ENCODE measurements at places on chromosomes 12 and 14. TPM values are rescaled to one million over a fixed set of nuclear protein-coding genes. Genes with fewer than 3 reads are reported as not detected.

SMCO2 gene
- total RNA-seq: 0.80 TPM

PTGDR gene
- total RNA-seq: 0.21 TPM

SLC8A3 gene
- 1.0 TPM for total RNA-seq

LRIG3 gene
- total RNA-seq: 9.3 TPM

BHLHE41 gene
- 3.4 TPM for total RNA-seq

TEX52 gene
- total RNA-seq: not detected

CLEC7A gene
- not detected for total RNA-seq

NDRG2 gene
- 27.2 TPM for total RNA-seq

NPFF gene
- total RNA-seq: 0.80 TPM

CPSF6 gene
- total RNA-seq: 167 TPM

DNA sequence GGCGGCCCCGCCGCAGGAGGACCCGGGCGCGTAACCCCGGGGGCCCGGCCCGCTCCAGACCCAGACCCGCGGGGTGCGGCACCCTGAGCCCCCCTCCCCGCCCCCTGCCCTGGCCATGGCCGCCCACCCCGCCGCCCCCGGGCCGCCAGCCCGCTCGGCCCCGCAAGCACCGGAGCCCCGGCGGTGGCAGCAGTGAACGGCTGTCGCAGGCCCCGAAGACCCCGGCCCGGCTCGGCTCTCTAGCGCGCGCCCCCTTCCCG lies 221 bp downstream of the MARCHF9 start:
- DNase-seq: no peak

- no peak for DNase-seq
Measured at GRCh38 chr12:46874642-46875041, 48.8 kb upstream of the SLC38A4 start.

- DNase-seq: peak; percentile 86
Measured at GRCh38 chr14:82710267-82710841, 1176.7 kb upstream of the SEL1L start.

DNA sequence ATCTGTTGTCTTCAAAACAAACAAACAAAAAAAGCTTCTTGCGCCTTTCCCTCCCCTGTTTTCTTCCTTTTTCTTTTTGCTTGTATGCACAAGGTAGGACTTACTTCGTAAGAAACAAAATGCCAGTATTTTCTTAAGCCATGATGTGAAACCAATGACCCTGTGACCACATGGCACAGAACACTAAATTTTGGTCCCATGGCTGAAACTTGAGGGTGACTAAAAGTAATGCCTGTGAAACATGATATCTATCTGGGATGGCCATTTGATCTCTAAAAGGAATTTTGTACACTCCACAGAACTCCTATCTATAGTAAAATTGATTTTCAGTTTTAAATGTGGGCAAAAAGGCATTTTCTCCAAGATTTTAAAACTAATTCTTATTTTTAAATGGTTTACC lies 63.6 kb downstream of the PAPOLA start:
- no peak for DNase-seq

DNA sequence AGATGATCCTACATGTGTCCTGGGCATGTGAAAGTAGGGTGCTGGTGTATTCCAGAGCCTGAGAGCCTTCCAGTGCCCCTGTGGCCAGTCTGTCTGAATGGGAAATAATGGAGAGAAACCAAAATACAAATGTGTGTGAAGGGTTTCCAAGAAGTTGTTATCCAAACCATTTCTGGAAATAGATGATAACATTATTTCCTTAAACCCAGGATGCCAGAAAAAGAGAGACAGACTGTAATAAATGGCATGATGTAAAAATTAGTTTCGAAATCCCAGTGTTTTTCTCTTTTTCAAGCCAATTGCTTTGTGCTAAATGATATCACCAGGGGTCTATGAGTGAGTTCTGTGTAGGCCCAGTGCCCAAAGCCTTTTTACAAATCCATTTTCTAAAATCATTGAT lies 175.3 kb downstream of the PHLDA1 start:
- DNase-seq: no peak

DNA sequence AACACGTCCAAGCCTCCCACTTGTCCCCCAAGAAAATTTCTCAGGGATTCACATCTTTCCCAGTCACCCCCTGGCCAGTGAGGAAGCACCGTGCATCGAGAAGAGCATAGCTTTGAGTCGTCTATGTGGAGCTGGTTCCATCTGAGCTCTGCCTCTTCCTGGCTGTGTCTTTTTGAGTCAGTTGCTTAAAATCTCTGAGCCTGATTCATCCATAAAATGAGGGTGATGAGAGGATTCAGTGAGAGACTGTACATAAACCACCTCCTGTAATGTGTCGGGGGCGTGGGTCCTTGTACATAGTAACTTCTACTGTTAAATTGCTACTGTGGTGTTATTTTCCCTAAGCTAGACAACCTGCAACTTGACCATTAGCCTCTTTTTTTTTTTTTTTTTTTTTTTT lies 13.8 kb downstream of the CD9 start:
- DNase-seq: no peak

GRCh38 chr12:88834226-88834625 lies 254.0 kb upstream of the KITLG start:
- no peak for DNase-seq

GRCh38 chr12:93185369-93185741 lies 192.4 kb upstream of the NUDT4 start:
- no peak for DNase-seq

DNA sequence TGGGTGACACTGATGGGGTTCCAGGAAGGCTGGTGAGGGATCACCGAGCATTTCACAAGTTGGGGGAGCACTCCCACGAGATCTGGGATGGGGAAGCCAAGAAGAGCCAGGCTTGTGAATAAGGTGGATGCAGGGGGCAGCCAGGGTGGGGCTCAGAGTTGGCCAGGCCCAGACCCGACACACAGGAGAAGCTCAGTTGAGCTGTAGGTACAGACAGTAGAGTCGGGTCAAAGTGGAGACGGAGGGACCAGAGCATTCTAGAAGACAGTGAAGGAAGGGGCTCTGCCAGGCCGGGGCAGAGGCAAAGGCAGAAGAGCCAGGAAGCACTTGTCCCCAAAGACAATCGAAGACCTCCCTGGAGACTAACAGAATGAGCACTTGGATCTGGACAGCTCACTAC lies 70.9 kb upstream of the BCL11B start:
- DNase-seq: no peak

GRCh38 chr14:90440021-90440451 lies 43.2 kb downstream of the CALM1 start:
- DNase-seq: no peak

DNA sequence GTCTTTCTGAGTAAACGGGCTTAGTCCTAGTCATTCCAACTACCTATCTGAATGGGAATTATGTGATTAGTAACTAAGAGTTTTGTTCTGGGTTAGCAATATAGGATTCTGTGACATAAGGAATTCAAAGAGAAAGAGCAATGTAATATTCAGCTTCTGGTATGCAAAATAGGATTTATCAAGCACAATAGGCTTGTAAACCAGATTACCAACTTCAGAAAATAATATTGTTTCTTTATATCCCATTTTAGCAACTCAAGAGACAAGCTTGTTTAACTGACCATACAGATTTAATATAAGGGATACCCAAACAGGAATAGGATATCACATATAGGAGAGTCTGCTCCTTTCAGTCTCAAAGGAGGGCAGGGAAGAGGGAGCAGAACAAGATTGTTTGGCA lies 240.9 kb downstream of the CEP128 start:
- no peak for DNase-seq

DNA sequence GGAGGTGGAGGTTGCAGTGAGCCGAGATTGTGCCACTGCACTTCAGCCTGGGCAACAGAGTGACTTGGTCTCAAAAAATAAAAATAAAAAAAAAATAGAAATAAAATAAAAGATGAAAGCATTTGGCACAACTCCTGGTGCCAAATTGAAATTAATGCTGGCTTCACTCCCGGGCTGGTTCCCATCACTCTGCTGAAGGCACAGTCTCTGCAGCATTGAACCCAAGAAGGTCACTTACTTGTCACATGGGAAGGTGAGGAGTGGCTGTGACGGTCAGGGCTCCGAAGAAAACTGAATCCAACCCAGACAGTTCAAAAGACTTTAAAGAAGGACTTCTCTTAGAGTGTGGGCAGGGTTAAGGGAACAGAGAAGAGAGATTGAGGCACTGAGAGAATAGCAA lies 10.5 kb upstream of the CCDC63 start:
- DNase-seq: no peak

GRCh38 chr12:112096070-112096469 lies 12.5 kb downstream of the NAA25 start:
- DNase-seq: no peak

DNA sequence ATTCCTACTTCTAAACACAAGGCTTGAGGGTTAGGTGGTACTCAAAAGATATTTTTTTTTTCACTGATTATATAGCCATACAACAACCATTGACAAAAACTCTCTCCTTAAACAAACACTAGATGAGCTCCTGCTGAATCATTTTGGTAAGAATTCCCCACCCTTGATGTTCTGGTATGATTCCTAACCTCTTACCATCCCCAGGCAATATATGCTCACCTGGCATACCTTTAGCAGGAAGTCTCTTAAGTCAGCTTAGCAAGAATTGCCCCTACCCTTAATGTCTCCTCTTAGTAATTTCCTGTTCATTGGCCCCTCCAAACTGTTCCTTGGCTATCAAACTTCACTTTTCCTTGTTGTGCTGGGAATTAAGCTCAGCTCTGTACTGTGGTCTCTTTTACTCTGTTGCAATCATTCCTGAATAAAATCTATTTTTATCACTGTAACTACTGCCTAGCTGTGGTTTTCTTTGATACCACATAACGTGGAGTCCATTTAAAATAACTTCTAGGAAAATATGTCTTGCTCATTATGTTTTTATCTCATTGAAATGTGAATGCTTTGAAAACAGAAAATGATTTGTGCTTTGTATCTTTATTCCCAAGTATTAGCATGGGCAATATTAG lies 712.6 kb downstream of the SLC16A7 start:
- no peak for DNase-seq

GRCh38 chr12:56541631-56542030 lies 20.0 kb downstream of the RBMS2 start:
- DNase-seq: no peak

DNA sequence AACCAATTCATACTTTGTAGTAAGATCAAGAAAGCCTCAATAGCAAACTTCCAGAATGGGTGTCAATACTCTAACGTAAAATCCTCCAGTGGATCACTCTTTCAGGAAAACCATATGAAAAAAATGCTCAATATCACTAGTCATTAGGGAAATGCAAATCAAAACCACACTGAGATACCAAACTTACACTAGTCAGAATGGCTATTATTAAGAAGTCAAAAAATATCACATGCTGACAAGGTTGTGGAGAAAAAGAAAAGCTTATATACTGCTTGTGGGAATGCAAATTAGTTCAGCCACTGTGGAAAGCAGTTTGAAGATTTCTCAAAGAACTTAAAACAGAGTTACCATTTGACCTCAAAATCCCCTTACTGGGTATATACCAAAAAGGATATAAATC lies 49.5 kb upstream of the ATXN7L3B start:
- no peak for DNase-seq

DNA sequence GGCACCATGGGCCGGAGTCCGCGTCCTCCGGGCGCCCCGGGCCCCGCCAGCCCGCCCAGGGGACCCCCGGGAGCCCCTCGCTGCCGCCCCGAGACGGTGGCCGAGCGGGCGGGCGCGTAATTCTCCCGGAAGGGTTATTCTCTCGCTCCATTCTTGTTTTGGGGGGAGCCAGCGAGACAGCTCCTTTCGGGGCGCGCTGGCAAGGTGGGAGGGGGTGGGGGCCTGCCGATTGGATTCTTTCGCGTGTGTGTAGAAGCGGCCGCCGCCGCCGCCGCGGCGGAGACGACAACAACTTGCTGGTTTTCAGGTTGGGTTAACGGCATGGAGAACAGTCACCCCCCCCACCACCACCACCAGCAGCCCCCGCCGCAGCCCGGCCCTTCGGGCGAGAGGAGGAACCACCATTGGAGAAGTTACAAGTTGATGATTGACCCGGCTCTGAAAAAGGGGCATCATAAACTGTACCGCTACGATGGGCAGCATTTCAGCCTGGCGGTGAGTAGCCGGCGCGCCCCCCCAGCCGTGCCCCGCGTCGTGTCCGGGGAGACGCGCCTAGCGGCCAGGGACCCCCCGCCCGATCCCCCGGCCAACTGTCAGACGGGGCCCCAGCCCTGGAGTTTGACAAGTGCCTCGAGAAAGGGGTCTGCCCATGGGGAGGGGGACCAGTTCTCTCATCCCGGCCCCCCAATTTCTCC lies 755 bp downstream of the SETD1B start:
- DNase-seq: no peak

- DNase-seq: no peak
Measured at GRCh38 chr14:99884834-99885648, 91.8 kb downstream of the EML1 start.

DNA sequence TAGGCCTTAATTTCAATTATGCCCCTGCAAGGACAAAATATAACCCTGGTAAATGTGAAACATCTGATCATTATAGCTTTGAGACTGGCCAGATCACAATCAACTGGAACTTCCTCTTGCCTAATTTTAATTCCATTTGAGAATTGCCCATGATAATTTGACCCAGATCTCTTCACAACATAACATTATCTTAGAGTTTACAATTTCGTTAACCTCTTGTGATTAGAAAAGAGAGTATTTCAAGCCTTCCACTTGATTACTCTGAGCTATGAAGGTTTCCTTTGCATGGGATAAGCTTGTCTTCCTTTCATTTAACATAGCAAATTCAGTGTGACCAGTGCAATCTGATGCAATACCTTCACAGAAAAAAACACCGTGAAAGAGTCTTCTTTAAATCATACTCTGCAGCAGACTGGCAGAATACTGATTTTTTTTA lies 143.6 kb downstream of the DUSP6 start:
- no peak for DNase-seq

- no peak for DNase-seq
Measured at GRCh38 chr12:52865090-52865944, 16.5 kb upstream of the KRT78 start.

GRCh38 chr14:56555921-56556570 lies 23.6 kb upstream of the TMEM260 start:
- no peak for DNase-seq

GRCh38 chr12:100101000-100101399 lies 41.7 kb downstream of the BLTP3B start:
- DNase-seq: no peak

- DNase-seq: no peak
Measured at GRCh38 chr14:63857466-63858030, 4.7 kb downstream of the SYNE2 start.

DNA sequence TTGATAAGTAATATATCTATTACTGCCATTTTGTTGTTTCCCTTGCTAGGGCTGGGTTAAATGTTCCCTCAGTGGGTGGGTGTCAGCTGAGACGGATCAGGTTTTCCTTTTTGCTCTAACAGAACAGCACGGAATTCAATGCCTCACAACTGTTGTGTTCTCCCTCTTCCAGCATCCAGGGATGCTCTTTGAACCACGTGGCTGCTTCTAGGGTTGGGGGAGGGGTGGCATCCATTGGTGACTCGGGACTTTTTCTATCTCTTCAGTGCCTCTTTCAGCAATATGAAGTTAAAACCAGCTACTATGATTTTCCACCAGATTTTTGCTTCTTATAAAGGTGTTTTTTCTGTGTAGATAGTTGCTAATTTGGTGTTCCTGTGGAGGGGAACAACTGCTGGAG lies 884.9 kb upstream of the FOXG1 start:
- no peak for DNase-seq

DNA sequence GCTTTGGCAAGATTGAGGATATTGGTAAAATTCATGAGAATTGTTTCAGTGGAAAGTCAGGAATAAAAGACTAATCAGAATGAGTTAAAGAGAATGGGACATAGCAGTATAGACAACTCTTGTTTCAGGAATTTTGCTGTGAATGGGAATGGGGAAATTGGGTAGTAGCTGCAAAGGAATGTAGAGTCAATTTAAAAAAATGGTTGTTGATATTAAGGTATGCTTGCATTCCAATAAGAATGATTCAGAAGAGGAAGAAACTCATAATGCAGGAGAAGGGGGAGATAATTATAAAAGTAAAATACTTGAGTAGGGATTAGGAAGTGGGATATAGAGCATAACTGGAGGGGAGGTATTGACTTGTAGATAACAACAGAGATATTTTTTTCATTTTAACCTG lies 40.7 kb downstream of the MNAT1 start:
- no peak for DNase-seq
